ENCODE measurements at places on chromosomes 11 and 22.

DNA sequence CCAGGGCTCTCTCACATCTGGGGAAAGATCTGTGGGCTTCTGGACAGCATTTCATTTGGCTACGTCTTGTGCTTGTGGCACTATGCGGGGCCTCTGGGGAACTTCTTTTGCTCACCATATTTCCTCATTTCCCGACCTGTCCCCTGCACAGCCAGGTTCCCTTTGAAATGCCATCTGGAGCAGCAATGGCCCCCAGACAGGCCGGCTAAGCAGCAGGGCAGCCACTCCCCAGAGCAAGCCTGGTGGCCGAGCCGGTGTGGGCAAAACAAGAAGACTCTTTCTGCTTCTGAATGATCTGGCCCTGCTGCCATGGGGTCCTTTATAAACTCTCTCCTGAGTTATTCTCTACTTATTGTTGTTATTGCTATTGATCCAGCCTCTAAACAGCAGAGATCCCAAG, 190.7 kb upstream of the NECTIN1 start:
- DNase-seq, result no peak

DNA sequence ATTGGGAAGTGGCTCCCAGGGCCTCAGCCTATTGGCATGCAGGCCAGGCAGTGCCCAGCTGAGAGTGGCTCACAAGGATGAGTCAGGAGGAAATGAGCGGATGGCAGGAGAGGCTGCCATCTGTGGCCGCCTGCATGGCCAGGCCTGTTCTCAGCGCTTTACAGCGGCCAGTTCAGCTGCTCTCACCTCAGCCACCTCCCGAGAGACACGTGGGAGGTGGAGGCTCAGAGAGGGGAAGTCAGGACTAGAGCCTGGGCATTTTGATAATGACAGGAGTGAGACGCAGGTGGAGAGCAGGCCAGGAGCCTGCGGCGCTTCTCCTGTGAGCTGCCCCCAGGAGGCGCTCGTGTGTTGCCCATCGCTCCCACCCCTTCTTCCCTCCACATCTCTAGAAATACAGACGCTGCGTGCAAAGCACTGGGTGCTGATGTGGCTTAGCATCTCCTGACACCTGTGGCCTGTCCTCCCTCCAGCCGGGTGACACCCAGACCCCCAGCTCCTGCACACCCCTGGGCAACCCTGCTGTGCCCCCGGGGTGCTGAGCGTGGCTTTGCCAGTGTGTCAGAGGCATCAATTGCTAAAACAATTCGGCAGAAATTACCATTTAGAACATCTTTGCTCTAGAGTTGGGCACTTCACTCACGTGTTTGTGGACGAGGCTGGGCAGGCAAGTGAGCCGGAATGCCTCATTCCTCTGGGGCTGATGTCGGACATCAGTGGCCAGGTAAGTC, 21.4 kb upstream of the PANX2 start:
- DNase-seq, result peak; percentile 83

DNA sequence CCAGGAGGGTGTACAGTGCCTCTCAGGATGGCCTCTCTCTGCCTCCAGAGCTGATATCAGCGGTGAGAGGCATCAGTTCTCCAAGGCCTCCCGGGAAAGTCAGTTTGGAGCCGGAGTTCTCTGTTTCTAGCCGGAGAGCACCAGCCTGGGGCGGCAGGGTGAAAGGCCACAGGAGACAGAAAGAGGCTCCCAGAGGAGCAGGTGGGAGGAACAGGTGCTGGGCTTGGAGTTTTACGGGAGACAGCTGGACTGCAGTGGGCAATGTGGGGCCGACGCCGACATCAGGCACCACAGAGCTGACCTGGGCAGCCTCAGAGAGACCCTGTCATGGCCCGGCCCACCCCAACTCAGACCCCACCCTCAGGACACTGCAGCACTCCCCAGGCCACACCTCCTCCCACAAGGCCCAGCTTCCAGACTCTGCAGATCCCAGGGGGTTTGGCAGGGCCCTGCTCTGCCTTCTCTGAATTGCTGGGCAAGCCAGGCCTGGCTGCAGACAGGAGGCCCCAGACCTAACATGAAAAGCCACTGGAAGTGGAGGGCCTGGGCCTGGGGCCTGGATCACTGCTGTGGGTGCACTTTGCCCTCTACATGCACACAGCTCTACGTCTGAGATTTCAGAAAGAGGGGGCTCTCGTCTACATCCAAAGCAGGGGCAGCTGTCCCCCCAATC, 885.6 kb downstream of the BRD1 start:
- DNase-seq, result no peak

GRCh38 chr22:31451709-31452571, 37.7 kb downstream of the EIF4ENIF1 start:
- peak; percentile 6 for DNase-seq

DNA sequence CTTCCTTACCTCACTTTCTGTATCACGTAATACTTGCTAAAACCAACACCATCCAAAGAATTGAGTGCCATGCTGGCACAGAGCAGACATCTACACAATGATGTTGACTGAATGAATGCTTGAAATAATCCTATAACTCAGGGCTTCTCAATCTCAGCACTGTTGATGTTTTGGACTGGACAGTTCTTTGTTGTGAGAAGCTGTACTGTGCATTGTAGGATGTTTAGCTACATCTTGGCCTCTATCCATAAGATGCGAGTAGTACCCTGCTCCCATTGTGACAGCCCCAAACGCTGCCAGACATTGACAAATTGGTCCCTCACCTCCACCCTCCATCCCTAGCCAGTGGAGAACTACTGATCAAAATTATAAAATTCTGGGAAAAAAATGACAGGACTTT, 153.4 kb downstream of the NAV2 start:
- no peak for DNase-seq

- DNase-seq, result no peak
These were observed 4.9 kb upstream of the PTS start for GRCh38 chr11:112221274-112221835.

GRCh38 chr11:30015725-30016412, 961 bp downstream of the KCNA4 start:
- no peak for DNase-seq

DNA sequence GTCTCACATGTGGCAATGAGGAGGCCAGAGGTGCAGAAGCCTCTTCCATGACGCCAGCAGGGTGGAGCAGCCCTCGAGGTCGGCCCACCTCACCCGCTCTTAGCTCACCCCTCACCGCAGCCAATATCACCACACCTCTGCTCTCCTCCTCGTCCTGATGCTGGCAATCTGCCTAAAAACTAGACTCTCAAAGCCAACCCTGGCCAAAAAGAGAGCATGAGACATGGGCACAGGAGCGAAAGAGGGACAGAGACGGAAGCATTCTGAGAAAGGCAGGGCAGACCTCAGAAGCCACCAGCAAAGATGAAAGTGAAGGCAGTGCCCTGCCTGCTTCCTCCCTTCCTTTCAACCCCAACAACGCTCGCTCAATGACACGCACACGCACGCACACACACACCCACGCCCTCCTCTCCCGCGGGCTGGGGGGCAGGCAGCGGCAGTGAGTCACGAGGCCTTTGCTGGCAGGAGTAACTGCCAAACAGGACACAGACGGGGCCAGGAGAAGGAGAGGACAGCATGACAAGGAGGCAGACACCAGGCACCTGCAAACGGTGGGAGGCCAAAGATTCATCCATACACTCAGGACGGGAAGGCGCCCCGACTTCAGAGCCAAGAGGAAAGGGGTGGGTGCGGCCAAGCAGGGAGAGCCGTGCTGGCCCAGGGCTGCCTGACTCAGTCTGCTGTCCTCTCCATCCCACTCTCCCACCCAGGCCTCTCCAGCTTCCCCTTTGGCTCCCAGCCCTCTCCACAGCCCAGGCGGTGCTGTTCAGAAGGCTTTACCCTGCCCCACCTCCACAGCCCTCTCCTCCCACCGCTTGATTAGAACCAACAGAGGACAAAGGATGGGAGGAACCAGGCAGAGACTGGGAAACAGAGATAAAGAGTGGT, 11.4 kb downstream of the IGSF9B start:
- DNase-seq, result peak; percentile 87

- DNase-seq, result no peak
These were observed 27.0 kb downstream of the AP2A2 start for GRCh38 chr11:952406-953385.

DNA sequence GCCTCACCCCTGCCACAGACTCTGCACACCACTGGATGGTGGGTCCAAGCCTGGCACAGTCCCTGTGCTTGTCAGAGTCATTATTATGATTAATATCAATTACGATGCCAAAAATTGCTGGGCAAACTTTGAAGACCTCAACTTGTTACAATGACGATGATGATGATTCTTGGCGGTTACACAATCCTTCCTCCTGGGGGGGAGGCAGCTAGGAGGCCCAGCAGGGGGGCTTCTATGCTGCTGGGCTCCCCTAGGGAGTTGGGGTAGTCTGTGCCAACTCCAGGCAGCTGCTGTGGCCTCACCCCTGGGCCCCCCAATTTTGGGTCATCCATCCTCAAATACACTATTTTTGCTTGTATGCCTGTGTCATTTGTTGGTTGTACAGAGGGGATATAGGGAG, 12.0 kb downstream of the SLC35E4 start:
- no peak for DNase-seq

DNA sequence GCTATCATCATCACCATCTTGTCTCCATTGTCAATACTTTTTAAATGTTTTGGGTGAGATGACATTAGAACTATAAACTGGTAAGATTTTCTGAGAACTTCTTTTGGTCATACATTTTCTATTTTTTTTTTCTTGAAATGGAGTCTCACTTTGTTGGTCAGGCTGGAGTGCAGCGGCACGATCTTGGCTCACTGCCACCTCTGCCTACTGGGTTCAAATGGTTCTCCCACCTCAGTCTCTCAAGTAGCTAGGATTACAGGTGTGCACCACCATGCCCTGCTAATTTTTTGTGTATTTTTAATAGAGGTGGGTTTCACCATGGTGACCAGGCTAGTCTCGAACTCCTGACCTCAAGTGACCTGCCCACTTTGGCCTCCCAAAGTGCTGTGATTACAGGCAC, 785.9 kb upstream of the ARHGAP42 start:
- DNase-seq, result no peak

DNA sequence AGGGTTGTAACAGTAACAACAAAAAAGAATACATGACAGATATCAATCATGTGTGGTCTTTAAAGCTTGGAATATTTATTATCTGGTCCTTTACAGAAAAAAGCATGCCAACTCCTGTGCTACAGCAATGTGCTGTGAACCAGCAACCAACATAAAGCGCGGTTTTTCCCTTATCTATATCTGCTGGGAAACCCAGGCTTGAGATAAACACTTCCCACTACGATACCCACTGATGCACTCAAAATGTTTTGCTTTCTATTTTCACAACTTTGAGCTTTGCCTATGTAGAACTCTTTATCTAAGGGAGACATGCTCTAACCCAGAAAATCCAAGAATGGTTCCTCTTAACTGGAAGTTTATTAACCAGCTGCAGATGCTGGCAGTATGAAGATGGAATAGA, 19.0 kb downstream of the ZBED5 start:
- DNase-seq, result no peak

GRCh38 chr11:118907051-118908042, 18.4 kb downstream of the BCL9L start:
- peak; percentile 89 for DNase-seq

DNA sequence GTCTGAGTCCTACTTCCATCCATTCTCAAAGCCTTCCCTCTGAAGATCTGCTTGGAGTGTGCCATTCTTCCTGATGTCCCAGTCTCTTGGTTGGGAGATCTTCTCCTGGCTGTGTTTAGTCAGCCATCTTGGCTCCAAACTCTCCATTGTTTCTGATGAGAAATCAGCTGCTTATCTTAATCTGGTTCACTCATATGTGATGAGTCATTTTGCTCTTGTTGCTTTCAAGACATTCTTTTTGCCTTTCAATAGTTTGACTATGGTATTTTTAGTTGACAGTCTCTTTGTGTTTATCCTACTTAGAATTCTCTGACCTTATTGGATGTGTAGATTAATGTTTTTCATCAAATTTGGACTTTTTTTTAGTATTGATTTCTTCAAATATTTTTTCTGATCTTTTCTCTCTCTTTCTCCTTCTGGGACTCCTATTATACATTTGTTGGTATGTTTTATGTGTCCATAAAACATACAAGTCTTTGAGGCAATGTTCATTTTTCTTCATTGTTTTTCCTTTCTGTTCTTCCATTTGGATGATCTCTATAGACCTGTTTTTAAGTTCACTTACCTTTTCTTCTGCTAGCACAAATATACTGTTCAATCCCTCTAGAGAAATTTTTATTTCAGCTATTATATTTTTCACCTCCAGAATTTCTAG, 77.2 kb upstream of the CLPB start:
- DNase-seq, result no peak

- DNase-seq, result no peak
These were observed 9.5 kb downstream of the C1QTNF6 start for GRCh38 chr22:37178350-37179125.

GRCh38 chr11:47186076-47186699, at the start of gene PACSIN3:
Gene PACSIN3 (minus strand): TSS chr11:47186434. CDS start chr11:47182727, 3,707 bp downstream.
- peak; percentile 70 for DNase-seq

GRCh38 chr22:48076008-48076407, 1313.6 kb downstream of the TBC1D22A start:
- DNase-seq, result no peak

GRCh38 chr22:44678556-44679305, 23.3 kb upstream of the PRR5 start:
- no peak for DNase-seq

GRCh38 chr22:43995798-43996169, 28.3 kb upstream of the PARVB start:
- no peak for DNase-seq

All from CD4-positive, alpha-beta T cell treated with Interleukin-17A for 4 hours (primary cell).